ENCODE measurements at places on chromosomes 6 and 20.
A peak's percentile ranks its signal among the peaks of the same experiment; 100 is the strongest.

DNA sequence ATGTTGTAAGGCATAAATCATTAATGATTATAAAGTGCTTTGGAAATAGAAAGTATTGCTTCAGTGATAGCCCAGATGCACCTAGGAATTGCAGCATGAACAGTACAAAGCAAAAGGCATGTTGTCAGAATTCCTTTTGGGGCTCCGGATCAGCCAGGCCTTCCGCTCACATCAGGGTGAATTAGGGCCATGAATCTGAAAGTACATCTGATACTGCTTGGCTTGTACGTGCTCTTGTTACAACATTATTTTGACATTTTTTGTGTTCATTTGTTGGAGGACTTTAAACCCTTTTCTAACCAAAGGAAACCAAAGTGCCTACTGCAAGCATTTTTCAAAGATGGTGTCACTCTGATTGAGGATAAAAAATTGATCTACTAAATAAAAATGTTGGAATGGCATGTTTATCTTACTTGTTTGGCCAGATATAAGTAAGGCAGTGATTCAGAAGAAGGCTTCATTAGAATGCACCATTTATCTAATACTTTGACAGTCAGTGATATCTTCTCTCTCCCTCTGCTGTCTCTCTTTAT is 1005.6 kb upstream of the FLRT3 start:
- no peak for DNase-seq

- no peak for DNase-seq
Measured at GRCh38 chr6:108585921-108586536, 25.3 kb downstream of the FOXO3 start.

DNA sequence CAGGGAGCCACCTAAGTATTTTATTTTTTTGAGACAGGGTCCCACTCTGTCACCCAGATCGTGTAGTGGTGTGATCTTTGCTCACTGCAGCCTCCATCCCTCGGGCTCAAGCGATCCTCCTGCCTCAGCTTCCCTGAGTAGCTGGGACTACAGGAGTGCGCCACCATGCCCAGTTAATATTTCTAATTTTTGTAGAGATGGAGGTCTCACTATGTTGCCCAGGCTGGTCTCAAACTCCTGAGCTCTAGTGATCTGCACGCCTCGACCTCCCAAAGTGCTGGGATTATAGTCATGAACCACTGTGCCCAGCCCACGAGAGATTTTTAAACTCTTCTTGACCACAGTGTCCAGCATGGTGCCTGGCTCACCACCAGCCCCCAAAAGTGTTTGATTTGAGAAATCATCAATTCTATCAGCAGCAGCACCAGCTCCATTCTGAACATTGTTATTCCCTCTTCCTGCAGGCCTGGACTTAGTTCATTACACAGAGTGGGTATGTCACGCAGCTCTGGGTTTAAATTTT is 2.3 kb upstream of the TGM2 start:
- no peak for DNase-seq

DNA sequence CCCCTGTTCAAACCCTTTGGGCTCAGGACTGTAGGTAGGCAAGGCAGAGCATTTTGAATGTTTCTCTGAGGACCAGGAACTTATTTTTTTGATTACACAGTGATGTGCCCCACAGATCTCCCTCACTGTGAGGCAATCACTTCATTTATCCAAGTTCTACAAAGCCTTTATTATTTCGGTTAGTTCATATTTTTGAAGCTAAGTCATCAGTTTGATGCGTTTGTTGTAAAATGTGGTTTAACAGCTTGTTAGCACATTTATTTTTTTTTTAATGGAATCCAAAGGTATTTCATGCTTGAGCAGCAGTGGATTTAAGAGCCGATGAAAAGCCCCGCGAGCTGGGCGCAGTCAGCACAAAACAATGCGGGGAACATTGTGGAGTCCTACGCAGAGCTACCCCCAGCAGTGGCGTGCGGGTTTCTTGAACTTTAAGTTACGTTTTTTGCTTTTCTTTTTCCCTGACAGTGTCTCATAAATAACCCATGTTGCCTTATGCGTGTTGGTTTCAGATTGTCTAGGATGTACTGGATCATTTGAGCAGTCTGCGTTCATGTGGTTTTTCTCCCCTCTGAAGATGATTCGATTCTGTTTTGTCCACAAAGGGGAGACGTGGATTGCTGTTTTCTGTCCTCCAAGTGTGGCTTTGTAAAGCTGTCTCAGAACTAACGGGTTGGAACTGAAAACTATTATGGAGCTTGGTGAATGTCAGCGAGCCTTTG is 233.6 kb upstream of the BMP2 start:
- DNase-seq: no peak

DNA sequence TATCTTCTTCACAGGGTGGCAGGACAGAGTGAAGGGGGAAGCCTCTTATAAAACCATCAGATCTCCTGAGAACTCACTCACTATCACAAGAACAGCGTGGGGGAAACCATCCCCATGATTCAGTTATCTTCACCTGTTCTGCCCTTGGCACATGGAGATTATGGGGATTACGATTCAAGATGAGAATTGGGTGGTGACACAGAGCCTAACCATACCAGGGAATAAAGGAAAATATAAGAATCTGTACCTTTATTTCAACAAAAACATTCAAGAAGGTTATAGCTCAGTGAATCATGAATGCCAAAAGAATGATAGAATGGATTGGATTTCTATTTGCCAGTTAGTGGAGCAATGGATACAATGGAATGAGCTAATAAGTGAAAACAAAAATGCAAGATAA is 214.4 kb downstream of the PTPRK start:
- no peak for DNase-seq

DNA sequence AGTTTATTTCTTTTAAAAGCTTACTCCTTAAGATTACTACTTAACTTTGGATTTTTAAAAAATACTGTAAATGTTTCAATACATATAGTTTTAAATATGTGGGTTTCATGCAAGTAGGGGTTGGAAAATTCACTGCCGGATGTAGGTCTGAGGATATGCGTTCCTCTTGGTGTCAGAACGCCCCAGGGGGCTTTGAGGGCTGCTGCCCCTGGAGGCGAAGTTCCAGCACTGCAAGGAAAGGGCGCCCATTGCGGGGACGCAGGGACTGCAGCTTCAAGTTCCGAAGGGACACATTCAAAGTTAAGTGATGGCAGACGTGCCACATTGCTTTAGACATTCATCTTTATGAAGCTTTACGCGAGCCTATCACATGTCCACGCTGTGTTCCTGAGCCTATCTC is 152.9 kb downstream of the SOD2 start:
- no peak for DNase-seq

- DNase-seq: no peak
Measured at GRCh38 chr20:38969708-38970107, 7.6 kb downstream of the DHX35 start.

GRCh38 chr6:91081452-91082067 is 494.7 kb upstream of the MAP3K7 start:
- DNase-seq: peak; percentile 50

DNA sequence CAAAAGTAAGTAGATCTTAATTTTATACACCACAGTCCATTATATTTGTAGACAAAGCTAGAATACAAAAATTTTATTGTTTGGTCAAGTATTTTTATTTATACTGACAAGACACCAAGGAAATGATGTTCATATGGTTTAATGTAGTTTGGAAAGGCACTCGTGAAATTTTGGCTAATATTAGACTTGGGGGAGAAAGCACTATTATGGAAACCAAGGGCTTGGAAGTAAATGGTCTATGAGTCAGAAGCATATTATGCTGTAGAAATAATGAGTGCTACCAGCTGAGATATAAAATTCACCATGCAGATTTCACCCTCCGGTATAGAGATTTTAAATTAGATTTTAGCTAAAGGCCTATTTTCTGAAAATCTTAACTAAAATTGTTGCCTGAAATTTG is 233.6 kb downstream of the KCNQ5 start:
- no peak for DNase-seq

DNA sequence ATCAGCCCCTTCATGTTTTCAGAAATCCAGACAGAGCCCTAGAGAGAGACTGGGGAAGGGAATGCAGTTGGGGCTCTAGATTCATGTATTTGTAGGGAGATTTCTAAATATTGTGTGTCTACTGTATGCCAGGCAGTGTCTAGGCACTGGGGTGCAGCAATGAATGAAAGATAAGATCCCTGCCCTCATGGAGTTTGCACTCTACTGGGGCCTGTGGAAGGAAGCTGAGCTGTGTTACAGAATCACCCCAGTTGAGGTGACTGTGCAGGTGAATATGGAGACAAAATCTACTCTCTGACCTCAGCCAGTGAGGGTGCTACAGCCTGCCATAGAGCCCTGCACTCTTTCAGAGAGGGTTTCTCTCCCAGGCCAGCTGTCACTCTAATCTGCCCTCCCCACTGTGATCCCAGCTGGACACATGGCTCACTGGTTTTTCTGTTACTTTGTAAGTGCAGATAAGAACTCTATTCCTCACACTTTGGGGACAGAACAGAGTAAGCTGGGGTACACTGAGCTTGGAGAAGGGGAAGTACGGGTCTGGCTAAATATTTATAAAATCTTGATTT is 69.2 kb upstream of the E2F3 start:
- no peak for DNase-seq

DNA sequence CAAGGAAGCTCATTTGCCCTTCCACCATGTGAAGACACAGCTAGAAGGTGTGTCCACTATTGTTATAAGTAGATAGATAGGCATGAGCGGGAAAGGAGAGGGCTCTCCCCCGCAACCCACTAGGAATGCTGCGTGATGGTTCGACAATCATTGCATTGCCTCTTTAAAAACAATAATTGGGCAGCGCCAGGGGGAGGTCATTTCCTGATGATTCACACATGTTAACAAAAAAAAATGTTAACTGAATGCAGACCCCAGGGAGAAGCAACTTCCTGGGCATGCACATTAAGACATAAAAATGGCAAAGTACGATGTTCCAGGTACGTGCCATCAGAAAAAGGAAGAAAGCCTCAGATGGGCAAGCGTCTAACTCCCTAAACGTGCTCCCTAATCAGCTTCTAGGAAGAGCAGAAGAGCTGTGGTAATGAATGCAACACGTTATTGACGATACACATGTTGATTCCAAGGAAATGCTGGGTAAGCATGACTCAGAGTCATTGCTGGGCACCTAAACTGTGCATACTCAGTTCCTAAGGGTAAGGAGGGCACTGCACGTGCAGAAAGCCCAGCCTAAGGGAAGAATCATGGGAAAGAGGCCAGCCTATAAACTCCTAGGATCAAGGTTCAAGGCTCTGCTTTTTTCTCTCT is 113.7 kb downstream of the FAM217A start:
- no peak for DNase-seq

- DNase-seq: no peak
Measured at GRCh38 chr20:1526310-1526709, 31.2 kb downstream of the SIRPD start.

DNA sequence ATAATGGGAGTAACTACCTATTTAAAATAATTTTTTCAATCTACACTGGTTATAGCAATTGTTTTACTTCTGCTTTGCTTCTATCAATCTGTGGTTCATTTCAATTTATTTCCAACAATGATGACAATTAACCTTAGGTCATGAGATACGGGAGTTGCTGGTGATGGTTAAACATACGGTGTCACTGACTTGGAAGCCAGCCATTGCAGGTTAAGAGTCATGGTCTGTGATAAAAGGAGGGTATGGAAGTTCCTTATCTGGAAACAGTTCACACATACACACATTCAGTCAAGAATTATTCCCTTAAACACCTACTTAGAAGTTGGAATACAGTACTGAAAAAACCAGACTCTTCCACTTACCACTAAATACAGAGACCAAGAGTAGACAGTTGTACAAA is 180.0 kb downstream of the KIF16B start:
- DNase-seq: no peak

DNA sequence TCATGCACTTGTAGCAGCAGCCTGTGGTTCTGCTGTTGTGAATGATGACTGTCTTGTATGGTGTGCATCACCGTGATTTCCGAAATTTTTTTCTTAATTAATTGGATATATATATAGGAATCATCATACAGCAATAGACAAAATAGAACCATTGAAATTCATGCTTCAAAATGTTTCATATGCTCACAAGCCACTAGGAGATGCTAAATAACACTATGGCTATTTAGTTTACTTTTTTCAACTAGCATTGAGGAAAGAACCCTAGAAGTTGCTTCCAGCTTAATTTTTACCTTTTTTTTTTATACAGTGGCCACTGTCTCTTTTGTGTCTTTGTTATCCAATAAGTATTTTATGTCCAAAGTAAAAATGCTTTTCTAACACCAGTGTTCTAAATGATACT is 485.4 kb downstream of the CDKAL1 start:
- DNase-seq: peak; percentile 3

DNA sequence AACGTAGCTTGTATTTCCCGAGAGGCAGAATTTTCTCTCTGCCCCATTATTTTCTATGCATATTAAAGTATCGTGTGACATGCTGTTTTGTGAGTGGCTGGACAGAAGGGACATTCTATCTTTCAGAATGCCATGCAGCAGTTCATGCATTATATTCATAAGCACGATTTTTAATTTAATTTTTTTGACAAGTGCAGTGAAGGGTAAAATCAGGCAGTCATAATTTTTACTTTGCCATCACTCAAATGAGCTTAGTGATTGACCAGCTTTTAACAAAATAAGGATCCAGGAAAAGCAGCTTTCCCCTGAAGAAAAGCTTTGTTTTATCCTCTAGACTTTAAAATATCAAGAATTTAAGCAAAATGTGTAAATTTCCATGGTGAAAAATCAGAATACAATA is 673.3 kb downstream of the KIF16B start:
- DNase-seq: no peak

GRCh38 chr6:132715204-132715603 is 1.3 kb upstream of the VNN1 start:
- DNase-seq: peak; percentile 83

DNA sequence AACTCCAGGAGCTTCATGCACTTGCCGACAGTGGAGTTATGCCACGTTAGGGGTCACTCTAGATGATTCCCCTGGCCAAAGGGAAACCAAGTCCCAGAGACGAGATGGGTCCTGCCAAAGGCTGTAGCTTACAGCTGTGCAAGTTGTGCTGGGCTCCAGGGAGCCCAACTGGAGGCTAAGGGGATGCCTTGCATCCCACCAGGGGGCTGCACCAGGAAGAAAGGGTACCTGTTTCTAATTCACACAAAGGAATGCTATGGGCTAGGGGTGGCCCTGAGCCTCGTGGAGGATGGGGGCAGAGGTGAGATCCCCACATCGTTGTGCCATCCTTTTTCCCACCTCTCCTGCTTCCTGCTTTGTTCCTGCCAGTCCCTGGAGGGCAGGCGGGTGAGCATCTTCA is 23.7 kb upstream of the SCRT2 start:
- DNase-seq: no peak

- DNase-seq: no peak
Measured at GRCh38 chr20:54557806-54558590, 82.6 kb downstream of the DOK5 start.

DNA sequence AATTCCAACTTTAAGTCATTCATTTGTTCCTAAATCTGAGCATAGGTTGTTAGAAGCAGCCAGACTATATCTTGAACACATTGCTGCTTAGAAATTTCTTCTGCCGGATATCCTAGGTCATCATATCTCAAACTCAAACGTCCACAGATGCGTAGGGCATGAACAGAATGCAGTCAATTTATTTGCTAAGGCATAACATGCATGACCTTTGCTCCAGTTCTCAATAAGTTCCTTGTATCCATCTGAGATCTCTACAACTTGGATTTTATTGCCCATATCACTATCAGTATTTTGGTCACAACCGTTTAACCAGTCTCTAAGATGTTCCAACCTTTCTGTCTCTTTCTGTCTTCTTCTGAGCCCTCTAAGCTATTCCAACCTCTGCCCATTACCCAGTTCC is 210.9 kb upstream of the MANEA start:
- no peak for DNase-seq

- no peak for DNase-seq
Measured at GRCh38 chr6:25169961-25170360, 109.2 kb upstream of the CARMIL1 start.

- no peak for DNase-seq
Measured at GRCh38 chr6:125285936-125286335, 15.8 kb downstream of the HDDC2 start.

- no peak for DNase-seq
Measured at GRCh38 chr6:107699697-107700325, 124.3 kb downstream of the SCML4 start.

Data from RKO (cell line).